GM06990 (cell line): ENCODE measurements at places on chromosomes 4 and X.
A peak's percentile ranks its signal among the peaks of the same experiment; 100 is the strongest.

DNA sequence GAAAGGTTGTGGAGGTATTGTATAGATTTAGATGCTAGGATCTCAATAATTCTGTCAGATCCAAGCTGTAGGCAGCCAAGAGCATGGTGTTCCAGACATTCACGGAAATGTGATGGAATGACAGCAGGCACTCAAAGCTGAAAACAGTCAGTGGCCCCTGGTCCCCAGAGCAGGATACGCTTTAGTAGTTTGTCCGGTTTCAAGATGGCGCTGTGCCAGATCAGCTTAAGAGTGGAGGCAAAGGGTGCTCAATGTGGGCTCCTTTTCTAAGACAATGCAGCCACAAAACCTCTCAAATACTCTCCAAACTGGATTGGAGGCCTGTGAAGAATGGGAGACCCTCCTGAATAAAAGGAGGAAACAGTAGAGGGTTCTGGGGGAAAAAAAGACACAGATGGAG is 291.2 kb upstream of the HS3ST1 start:
- DNase-seq, result no peak

- no peak for DNase-seq
These were observed 294.1 kb downstream of the STIM2 start for GRCh38 chr4:27154706-27155105.

- no peak for DNase-seq
These were observed 650.2 kb upstream of the DIPK2B start for GRCh38 chrX:45850775-45851433.

DNA sequence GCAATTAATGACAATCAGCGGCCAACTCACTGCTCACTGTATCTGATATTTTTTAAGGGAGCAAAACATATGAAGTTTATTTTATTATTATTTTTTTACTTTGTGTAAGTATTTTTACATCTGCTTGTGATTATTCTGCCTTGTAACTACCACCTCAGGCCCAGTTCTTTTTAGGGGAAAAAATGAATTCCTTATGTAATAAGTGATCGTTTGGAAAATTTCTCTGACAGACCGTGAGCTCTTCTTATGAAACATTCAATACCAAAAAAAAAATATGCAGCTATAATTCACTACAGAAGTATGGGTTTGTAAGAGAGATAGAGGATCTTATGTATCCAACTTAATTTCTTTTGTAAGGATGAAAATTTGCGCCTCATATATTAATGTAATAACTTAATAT is 33.5 kb upstream of the STOX2 start:
- DNase-seq, result no peak

DNA sequence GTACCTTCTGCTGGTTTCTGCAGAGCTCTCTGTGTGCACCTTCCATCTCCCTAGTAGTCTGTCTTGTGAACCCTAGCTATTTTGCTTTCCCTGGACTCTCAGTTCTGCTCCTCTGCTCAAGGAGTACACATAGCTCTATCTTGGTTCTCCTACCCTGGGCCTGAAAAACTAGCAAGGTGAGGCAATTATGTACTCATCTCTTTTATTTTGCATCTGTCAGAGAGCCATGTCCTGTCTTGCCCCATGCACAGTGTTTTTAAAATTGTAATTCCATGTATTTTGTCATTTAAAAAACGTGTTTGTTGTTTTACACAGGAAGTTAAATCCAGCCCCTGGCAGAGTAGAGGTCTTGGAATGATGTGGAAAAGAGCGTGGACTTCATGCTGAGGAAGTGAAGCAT is 684.9 kb upstream of the CPEB2 start:
- DNase-seq, result no peak

- no peak for DNase-seq
These were observed 49.5 kb downstream of the USP53 start for GRCh38 chr4:119261986-119262385.

DNA sequence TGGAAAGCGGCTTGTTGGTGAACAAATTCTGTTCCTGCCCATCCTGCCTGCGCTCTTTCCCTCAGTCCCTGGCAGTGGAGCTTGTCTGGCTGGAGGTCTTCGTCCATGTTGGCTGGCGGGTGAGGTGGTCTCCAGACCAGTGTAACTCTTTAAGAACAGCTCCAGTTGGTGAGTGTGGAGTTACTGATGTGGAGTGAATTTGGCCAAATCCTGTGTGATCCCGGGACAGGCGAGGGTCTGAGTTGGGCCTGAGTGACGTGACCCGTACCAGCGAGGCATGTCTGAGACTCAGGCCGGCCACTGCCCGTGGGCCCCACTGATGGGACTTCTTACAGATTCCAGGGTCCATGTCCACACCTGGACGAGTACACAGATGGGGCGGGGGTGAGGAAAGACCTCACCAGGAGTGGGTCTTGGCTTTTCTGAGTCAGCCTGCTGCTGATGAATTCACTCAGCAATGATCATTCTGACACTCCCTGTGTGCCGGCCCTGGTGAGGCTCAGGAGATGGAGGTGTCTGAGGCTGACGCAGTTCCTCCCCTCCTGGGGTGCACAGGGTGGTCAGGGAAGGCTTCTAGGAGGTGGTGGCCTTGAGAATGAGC is 45.5 kb downstream of the PSAPL1 start:
- DNase-seq, result no peak

DNA sequence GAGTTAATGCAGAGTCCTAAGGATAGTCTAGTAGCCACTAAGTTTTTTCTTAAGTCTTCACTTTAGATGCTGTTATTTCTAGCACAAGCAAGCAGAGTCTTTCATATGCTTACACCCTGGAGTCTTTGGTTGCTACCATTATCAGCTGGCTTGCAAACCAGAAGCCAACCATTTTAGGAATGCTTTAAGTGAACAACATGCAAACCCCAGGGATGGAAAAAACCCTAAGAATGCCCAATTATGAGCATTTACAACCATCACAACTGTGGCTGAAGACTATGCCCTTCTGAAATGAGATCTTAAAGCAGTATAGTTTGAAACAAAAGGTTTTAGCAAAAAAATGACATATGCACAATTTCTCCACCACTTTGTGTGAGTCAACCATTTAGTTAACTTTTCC is 6.6 kb downstream of the MID1IP1 start:
- DNase-seq, result no peak

DNA sequence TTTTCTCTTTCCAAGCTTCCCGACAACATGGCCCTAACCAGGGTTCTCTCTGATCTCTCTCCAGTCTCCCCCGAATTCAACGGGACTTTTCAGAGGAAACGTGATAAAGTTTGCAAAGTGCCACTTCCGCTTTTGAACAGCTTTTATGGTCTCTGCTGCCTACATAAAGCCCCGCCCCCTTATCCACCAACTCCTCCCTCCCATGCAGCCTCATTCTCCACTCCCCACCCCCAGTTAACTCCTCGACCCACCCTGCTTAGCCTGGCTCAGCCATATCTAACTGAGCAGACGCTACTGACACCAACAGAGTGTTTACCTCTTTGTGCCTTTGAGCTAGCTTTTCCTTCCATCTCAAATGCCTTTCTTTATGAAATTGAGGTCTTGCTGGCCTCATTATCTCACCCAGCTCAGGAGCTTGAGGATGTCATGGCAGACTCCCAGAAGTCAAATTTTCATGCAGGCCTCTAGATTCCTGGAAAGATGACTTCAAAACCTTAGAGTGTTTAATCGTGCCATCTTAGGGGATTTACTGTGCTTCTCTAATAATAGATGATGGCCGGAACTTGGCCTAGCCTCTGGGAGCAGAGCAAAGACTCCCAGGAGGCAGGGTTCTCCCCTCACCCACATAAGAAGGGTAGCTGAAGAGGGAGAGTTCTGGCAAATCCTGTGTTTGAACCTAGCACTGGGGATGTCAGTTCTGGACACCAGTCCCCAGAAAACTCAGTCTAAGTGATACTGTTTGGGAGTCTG is 606.0 kb downstream of the BCOR start:
- DNase-seq, result peak; percentile 42

GRCh38 chrX:18702362-18703195 is 4.9 kb upstream of the PPEF1 start:
- no peak for DNase-seq

- no peak for DNase-seq
These were observed 326.7 kb downstream of the MAPK10 start for GRCh38 chr4:86033171-86033570.

- DNase-seq, result no peak
These were observed 492.1 kb downstream of the INPP4B start for GRCh38 chr4:142354041-142354440.

DNA sequence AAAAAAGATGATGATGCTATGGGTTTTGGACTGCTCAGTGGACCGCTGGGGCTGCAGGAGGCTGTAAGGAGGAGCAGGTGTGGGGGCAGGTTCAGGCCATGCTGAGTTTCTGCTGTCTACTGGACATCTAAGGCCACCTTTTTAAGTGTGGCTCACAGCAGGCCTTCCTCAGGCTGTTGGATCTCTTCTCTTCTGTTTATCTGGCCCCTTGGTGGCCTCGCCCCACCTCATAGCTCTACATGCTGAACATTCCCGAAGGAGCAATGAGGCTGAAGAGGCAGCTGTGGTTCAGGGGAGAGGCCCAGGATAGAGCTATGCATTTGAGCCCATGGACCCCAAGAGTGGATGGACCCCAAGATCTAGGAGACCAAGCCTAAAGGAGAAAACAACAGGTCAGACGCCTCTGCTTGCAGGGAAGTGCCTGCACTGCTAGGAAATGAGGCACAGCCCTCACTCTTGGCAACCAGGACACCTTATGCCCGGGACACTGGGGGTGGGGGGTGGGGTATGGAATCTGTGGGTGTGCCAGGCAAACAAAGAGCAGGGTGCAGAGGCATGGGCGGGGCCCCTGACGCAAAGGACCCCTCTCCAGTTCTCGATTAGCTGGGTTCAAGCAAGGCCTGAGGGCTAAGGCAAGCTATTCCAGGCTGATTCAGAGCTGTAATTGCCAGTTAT is 168.9 kb downstream of the BCOR start:
- DNase-seq, result no peak

GRCh38 chr4:110361921-110362320 is 114.0 kb upstream of the ENPEP start:
- DNase-seq, result no peak

DNA sequence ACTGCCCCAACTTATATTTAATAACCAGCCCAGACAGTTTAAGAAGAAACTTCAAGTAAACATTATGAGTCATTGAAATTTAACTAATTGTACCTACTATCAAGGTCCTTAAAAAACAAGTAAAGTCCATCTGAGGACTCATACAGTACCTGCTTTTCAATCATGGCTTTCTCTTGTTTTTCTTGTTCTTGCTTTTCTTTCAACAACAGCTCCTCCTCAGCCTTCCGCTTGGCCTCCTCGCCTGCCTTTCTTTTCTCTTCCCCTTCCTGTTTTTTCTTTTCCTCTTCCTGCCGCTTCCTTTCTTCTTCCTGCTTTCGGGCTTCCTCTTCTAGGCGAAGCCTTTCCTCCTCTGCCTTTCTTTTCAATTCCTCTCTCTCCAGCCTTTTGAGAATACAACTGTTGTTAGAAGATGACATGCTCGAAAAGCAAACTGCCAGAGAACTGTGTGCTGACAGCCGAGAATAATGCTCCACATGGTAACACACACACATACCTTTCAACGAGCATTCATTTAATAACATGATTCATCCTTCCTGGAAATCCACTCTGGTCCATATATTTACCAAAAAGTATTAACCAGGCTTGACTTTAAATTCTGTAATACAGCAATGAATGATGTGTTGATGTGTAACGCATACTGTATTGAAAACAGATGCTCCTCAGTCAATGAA is 25.2 kb upstream of the BCLAF3 start:
- no peak for DNase-seq

DNA sequence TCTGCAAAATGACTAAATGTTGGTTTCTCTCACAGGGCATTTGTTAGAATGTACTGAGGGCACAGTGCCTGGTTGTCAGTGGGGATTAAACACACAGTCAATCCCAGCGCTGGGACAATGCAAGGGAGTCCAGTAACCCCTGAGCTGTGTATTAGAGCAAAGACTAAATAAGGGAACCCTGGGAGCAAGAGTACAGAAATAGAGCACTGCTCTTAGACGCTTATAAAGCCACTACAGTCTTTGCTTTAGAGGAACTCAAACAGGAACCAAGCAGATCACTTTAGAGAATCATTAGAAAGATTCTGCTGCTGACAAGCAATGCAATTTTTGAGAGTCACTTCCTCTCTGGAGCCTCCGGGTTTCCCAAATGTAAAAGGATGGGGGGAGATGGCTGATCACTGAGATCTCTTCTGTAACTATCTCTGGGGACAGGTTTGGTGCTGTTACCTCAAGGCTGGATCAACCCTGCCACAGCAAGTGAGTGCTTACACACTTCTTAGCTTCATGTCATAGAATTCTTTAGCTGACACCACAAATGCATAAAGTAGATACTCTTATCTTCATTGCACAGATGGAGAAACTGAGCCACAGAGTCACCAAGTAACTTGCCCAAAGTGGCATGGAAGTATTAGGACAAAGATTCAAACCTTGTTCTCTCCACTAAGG is 137.8 kb upstream of the CPEB2 start:
- DNase-seq, result no peak

DNA sequence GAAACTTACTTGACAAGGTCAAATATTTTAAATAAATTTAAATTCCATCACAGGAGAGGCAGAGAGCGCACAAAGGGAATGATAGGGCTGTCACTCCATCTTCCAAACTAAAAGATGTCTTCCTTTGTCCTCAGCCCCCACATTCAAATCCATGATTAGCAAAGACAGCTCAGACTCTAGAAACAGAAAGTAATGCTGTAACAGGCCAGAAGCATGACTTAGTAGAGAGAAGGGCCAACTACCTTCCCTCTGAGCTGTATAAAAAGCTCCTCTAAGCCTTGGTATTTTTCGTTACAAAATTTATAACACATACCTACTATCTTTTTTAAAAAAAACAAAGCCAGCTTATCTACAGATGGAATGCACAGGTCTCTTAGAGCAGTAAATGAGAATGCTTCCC is 207.4 kb downstream of the MAPK10 start:
- no peak for DNase-seq

GRCh38 chr4:77453911-77454310 is 151.7 kb upstream of the CXCL13 start:
- DNase-seq, result no peak

- no peak for DNase-seq
These were observed 277.7 kb downstream of the ARAP2 start for GRCh38 chr4:35966566-35966965.

GRCh38 chrX:150697641-150698040 is 4.4 kb downstream of the MTMR1 start:
- no peak for DNase-seq

- DNase-seq, result peak; percentile 28
These were observed 113.9 kb downstream of the NYX start for GRCh38 chrX:41561045-41561444.

GRCh38 chr4:30716158-30716557 is 4.0 kb upstream of the PCDH7 start:
- no peak for DNase-seq

- no peak for DNase-seq
These were observed 305.3 kb downstream of the TRIML1 start for GRCh38 chr4:188444500-188444899.
